Dorsolateral prefrontal cortex (tissue), 122 donors: ENCODE measurements at places on chromosomes 7 and 10.
A peak's percentile ranks its signal among the peaks of the same experiment; 100 is the strongest.

DNA sequence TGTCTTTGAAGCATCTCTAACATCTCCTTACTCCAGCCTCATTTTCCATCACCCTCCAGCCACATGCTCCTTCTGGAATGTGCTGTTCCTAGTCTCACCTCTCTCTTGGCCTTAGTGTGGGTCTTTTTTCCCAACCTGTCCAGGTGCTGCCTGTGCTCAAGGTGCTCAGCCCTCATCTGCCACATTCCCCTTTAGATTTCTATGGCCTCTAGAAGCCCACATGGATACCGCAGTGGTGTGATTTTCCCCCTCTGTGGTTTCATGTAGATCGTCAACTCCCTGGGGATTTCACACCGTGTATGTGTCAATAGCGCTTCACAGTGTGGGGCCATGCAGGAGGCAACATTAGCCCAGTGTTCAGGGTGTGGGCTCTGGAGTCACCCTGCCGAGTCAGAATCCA is 32.5 kb downstream of the BMPER start:
- DNase-seq: no peak

DNA sequence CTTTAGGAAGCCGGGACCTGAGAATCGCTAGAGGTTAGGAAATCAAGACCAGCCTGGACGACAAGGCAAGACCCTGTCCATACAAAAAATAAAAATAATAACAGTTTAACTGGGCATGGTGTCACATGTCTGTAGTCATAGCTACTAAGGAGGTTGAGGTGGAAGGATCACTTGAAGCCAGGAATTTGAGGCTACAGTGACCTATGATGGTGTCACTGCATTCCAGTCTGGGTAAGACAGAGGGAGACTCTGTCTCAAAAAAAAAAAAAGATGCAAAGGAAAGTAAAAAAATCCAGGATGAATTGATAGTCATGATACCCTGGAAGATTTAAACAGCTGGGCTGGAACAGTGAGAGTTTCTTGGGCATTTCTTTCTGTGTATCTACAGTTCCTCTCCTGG is 463.2 kb downstream of the GALNT17 start:
- no peak for DNase-seq

- DNase-seq: no peak
Observed at GRCh38 chr7:94436018-94436604, 41.4 kb downstream of the COL1A2 start.

- DNase-seq: peak; percentile 61
Observed at GRCh38 chr7:144513334-144513733, 109.8 kb upstream of the NOBOX start.

GRCh38 chr7:364536-364935 is 74.6 kb downstream of the FOXL3 start:
- DNase-seq: no peak

- DNase-seq: no peak
Observed at GRCh38 chr10:118708571-118708970, 46.2 kb downstream of the CACUL1 start.

DNA sequence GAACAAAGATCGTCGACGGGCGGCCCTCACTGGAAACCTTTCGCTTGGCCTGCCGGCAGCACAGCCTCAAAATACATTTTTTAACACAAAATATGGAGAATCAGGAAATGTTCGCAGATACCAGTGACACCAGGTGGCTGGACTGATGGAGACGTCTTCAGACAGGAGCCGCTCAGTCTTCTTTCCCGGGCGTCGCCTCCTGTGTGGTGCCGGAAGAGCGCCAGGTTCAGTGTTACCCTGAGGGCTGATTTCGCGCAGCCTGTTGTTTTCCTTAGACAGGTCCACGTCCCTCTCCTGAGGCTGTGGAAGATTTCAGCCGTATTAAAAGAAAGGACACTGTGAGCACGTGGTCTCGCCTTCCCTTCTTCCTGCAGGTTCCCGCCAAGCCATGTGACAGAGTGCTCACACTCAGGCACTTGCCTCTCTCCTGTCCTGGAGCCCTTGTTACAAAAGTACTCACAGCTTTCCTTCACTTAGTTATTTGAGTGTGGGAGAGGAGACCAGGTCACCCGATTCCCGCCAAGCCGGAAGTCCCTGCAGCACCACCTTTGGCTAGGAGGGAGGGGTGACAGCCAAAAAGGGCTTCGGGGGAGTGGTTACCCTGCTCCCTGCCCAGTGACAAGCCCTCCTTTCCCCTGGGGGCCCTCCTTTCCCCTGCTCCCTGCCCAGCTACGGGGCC is 21.7 kb upstream of the PWWP2B start:
- DNase-seq: no peak

DNA sequence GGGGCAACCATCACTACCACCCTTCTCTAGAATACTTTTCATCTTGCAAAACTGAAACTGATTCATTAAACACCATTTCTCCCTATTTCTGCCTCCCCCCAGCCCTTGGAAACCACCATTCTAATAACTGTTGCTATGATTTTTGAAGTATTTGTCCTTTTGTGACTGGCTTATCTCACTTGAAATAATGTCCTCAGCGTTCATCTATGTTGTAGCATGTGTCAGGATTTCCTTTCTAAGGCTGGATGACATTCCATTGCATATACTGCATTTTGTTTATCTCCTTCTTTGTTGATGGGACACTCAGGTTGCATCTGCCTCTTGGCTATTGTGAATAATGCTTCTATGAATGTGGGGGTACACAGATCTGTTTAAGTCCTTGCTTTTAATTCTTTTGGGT is 327.6 kb upstream of the ZNF32 start:
- DNase-seq: no peak

- DNase-seq: no peak
Observed at GRCh38 chr7:132544999-132545398, 31.3 kb downstream of the PLXNA4 start.

GRCh38 chr10:79098596-79099015 is 29.8 kb downstream of the ZMIZ1 start:
- no peak for DNase-seq

DNA sequence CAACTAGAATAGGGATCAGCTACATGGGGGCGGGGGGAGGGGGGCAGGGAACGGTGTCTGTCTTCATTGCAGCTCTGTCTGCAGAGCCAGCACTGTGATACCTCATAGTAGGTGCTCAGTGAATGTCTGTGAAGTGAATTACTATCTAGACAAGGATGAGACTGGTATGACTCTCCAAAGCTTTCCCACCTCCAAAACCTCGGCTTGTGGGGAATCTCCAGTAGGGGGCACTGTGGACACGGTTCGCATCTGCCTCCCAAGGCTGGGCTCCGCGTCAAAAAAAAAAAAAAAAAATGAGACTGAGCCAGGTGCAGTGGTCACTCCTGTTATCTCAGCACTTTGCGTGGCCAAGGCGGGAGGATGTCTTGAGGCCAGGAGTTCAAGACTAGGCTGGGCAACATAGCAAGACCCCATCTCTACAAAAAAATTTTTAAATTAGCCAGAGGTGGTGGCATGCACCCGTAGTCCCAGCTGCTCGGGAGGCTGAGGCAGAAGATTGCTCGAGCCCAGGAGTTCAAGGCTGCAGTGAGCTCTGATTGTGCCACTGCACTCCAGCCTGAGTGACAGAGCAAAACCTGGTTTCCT is 9.6 kb downstream of the TRIM56 start:
- no peak for DNase-seq

DNA sequence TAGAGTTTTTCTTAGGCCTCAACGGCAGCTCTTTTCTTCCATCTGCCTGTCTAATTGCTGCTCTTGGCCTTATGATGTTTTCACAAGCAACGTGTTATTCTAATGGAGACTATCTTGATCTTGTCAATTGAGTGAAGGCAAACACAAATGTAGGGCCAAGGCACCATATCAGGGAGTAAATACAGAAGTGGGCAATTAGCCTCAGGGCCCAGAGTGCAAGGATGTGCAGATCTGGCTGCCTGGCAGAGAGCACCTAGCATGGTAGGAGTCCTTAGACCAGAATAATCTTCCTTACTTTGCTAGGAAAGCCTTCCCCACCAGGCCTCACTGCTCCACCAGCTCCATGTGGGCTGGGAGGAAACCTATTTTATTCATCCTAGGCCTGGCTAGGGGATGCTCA is 590.9 kb downstream of the LRMDA start:
- DNase-seq: no peak

DNA sequence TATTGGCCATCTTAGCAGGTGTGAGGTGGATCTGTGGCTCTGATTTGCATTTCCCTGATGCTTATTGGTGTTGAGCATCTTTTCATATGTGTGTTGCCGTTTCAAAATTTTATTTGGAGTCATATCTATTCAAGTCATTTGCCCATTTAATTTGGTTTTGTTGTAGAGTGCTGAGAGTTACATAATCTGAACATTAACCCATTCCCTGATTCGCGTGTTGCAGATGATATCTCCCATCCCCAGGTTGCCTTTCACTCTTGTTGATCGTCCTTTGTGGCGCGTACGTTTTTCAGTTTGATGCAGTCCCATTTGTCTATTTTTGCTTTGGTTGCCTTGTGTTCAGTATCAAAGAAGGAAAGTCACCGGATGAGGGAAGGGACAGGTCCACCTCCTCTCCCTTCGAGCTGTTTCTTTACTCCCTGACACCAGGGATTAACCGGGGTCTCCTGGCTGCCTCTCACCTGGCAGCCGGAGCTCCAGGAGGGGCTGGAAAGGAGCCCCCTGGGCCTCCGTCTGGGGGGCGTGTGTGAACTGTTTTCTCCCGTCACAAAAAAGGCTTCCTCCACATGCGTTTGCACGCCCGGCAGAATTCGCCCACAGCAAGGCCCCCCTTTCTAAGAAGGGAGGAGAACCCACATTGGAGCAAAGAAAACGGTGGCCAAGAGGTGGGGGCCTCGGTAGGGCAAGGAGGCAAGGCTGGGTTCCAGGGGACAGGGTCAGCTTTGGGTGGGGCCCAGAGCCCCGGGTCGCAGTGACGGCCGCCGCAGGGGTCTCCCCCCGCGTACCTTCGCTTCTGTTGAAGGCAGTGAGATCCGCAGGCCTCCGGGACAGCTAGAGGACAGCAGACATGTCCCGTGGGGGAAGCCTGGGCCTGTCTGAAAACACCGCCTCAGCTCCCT is 8.3 kb downstream of the MNX1 start:
- no peak for DNase-seq

- no peak for DNase-seq
Observed at GRCh38 chr10:53127686-53128085, 355.1 kb upstream of the MBL2 start.

- DNase-seq: no peak
Observed at GRCh38 chr10:45454262-45454661, 80.2 kb downstream of the ALOX5 start.

- no peak for DNase-seq
Observed at GRCh38 chr10:28883741-28884423, 206.6 kb downstream of the BAMBI start.

GRCh38 chr7:119252962-119253361 is 1020.0 kb upstream of the KCND2 start:
- DNase-seq: no peak

GRCh38 chr7:39085590-39086049 is 107.9 kb downstream of the POU6F2 start:
- peak; percentile 22 for DNase-seq

- DNase-seq: no peak
Observed at GRCh38 chr10:4981722-4982471, 18.7 kb downstream of the AKR1C1 start.

GRCh38 chr7:101698964-101699363 is 69.9 kb upstream of the MYL10 start:
- no peak for DNase-seq

GRCh38 chr10:69092959-69093850 is 5.3 kb downstream of the SRGN start:
- DNase-seq: no peak

GRCh38 chr10:59852670-59853069 is 53.7 kb downstream of the CCDC6 start:
- no peak for DNase-seq

GRCh38 chr7:37382546-37383088 is 66.0 kb downstream of the ELMO1 start:
- DNase-seq: no peak

GRCh38 chr10:375815-376505 is 240.7 kb downstream of the ZMYND11 start:
- no peak for DNase-seq

- no peak for DNase-seq
Observed at GRCh38 chr10:12431151-12432101, 82.1 kb downstream of the CAMK1D start.

DNA sequence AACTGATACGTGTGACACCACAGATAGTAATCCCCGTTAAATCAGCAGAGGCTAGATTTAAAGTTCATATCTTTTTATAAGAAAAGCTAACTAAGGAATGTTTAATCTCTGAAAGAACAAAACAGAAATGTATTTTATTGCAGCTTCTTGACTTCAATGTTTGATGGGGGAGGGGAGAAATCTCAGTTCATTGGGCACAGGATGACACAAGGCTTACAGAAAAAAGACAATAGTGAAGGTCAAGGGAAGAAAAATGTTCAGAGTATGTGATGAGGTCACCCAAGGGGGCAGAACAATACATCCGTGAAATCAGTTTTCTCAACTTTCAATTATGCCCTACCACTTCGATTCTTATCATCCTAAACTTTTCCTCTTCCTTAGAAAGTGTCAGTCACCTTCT is 102.9 kb downstream of the ELAPOR2 start:
- no peak for DNase-seq

GRCh38 chr10:101816376-101816775 is 1.9 kb downstream of the OGA start:
- DNase-seq: no peak

- DNase-seq: no peak
Observed at GRCh38 chr7:129021656-129022055, 33.3 kb downstream of the TNPO3 start.

GRCh38 chr7:103824251-103824650 is 165.2 kb downstream of the RELN start:
- DNase-seq: no peak

DNA sequence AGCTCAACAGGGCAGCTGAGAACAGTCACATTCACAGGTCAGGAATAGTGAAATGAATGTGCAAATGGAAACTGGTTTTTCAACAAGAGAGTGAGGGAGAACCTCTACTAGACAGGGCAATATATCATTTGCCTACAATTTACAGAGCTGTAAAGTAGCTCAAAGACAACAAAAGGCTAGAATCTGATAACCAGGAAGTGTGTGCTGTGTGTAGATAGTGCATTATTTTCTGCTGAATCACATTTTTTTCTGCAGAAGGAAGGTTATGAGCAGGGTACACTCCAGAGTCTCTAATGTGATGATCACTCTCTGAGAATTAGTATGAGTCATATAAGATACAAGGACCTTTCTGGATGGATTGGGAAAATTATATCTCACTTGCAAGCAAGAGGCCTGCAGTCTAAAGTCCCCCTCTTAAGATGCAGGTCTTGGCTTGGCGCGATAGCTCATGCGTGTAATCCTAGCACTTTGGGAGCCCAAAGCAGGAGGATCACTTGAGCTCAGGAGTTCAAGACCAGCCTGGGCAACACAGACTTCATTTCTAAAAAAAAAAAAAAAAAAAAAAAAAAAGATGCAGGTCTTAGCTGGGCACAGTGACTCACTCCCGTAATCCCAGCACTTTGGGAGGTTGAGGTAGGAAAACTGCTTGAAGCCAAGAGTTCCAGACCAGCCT is 59.9 kb upstream of the COBL start:
- no peak for DNase-seq

DNA sequence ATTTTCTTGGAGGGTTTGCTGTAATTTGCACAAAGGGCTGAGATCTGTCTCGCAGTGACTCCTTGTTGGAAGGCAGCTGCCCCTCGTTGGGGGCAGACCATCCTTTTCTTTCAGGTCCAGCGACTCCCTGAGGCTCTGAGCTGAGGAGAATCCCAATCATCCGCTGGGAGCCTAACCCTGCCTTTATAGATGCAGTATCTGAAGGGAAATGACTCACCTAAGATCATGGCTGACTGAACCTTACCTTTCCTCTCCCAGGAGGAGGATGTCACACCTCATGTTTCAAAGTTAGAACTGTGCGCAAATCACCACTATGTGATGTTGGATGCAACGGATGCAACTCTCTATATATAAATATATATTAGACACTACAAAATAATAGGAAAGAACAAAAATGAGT is 36.4 kb upstream of the MXI1 start:
- no peak for DNase-seq
